RPMI8226 (cell line): ENCODE measurements at places on chromosomes 13 and 19.

DNA sequence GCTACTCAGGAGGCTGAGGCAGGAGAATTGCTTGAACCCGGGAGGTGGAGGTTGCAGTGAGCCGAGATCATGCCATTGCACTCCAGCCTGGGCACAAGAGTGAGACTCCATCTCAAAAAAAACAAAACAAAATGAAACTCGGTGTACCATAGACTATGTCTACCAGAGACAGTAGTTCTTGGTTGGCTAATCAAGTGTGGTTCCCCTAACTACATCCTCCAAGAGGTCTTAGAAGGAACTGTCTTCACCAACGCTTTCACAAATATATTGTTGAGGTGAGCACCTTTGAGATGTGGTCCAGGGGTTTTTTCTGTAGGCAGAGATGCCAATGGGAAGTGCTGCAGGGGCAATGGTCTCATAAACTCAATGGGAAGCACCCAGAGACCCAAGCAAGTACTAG is 48.0 kb downstream of the RFC3 start:
- no peak for DNase-seq

DNA sequence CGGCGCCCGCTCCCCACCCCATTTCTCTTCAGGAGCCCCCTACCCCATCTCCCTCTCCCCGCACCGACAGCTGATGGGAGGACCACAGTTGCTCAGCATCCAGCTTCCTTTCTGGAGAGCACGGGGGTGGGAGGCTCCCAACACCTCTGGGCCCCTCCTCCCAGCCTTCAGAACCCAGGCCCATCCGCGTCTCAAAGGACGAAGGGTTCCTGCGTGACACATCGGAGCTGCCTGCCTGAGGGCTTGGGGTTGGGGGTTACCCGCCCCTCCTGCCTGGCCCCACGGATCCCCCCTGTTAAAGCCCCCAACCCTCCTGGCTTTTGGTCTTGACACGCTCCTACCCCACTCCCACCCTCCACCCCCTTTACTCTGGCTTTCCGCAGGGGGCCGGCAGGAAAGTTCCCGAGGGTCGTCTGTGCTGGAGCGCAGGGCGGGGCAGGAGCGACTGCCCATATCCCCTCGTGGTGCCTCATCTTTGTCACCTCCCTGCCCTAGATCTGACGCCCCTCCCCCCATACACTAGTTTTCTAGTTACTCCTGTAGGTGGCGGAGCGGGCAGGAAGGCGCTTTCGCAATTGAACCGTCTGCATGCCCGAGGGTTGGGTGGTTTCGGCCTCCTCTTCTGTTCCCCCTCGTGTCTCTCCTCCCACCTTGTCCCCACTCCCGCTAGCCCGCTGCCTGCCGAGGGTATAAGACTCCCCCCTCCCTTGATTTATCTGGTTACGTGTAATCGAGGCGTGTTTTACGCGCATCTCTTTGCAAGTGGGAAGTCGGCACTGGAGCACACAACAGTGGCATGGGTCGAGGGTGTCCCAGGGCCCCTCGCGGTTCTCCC is 924 bp downstream of the TRAPPC5 start:
- peak; percentile 74 for DNase-seq

GRCh38 chr13:67048084-67048820 is 181.9 kb downstream of the PCDH9 start:
- no peak for DNase-seq

GRCh38 chr19:6198896-6199239 is 63.4 kb downstream of the ACSBG2 start:
- no peak for DNase-seq

GRCh38 chr19:2336528-2337328 is 8.2 kb downstream of the SPPL2B start:
- no peak for DNase-seq

- no peak for DNase-seq
Observed at GRCh38 chr19:28118235-28118634, 1094.7 kb downstream of the UQCRFS1 start.

DNA sequence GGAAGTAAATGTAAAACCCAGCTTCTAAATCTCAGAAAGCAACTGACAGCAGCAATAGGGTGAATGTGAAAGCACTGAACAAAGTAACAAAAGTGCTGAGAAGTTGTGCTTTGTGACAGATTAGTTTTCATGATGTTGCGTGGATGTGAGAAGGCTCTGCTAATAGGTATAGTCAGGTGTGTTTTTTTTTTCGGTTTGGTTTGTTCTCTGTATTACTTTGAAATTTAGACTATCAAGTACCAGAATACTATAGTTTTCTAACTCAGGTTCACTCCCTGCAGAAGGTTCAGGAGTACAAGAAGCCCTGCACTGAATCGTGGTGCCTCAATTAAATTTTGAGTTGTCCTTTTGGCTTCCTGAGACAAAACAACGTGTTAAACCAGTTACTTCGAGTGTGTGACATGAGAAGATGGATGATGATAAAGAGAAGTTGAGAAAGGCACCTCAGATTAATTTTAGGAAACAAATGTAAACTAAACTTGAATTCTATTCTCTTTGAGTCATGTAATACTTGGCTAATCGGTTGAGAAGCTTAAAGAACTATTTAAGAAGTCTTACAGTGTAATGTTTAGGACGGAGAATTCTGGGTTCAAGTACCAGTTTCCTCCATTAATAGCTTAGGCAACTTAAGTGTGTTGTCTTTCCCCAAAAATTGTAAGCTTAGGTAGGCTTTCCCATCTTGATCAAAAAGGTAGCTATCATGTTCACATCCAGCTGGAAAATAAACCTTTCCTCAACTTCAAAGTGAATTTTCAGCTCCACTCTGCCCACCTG is 10.3 kb downstream of the MIR17HG start:
- no peak for DNase-seq

GRCh38 chr13:51673165-51673564 is 88.9 kb downstream of the WDFY2 start:
- no peak for DNase-seq

DNA sequence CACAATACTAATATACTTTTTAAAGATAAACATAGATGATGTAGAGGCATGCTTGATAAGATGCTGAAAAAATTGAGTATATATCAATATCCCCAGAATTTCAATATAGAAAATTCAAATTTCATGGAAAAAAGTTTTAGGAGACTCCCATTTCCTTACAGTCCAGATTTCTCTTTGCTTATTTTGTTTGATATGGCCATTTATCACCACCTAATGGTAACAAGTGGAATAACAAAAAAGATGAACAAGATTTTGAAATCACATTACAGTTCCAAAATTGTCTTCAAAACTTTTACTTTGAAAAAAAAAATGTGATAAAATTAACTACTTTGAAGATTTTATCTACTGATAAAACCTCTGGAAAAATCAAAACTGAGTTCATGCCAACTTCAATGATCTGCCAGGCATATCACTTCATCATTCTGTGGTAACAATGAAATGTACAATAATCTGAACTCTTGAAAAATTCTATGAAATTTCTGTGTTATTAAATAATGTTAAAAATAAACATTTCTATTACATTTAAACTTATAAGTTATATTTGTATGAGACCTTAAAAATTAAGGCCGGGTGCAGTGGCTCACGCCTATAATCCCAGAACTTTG is 17.5 kb downstream of the MIPEP start:
- no peak for DNase-seq

DNA sequence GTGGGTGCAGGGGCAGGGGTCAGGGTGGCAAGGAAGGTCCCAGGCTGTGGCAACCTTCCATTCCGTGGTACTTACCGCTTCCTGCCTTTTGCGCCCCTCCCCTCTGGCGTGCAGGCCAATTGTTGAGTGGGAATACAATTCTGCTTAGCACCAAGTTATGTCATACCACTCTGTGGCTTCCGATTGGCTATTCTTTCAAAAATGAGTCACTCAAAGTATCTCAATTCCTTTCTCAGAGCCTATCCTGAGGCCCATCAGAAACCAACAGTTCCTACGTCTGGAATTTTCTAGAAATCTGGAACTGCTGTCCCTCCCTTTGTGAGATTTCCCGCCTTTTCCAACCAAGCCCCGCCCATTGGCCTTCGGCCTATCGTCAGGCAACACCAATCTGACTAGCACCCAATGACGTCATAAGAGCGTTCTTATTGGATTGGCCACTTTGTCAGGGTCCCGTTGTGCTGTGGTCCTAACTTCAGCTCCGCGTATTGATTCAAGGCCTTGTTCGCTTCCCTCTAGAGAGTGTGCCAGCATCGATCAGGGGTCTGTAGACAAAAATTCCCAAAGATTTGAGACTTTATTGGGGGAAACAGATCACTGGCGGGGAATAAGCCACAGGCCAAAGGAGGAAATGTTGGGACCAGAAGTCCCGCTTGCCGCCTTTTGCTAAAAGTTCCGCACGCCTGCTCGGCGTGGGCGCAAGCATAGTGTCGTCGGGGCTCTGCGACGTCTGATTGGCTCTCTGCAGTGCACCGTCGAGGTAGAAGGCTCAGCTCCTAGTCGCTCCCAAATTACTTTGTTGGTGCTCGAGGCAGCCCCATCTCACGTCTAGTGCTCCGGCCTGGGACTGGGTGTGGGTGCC is 11.7 kb downstream of the NTN5 start:
- DNase-seq, result peak; percentile 80

GRCh38 chr19:9947441-9947840 is 11.1 kb upstream of the OLFM2 start:
- DNase-seq, result no peak

DNA sequence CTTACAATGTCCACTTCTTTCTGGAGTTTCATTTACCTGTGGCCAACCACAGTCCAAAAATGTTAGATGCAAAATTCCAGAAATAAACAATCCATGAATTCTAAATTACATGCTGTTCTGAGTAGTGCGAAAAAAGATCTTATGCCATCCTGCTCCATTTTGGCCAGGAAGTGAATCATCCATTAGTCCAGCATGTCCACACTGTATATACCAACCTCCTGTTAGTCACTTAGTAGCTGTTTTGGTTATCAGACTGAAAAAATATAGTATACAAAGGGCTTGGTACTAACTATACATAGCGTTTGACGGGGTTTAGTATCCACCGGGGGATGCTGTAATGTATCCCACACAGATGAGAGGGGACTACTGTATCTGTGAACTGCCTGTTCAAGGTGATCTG is 618.0 kb upstream of the ARGLU1 start:
- no peak for DNase-seq

GRCh38 chr19:38684078-38684861 is 36.8 kb downstream of the ACTN4 start:
- peak; percentile 70 for DNase-seq

- DNase-seq, result no peak
Observed at GRCh38 chr13:86491121-86491520, 691.9 kb upstream of the SLITRK6 start.

GRCh38 chr13:105112561-105112960 is 1422.9 kb downstream of the EFNB2 start:
- DNase-seq, result no peak

DNA sequence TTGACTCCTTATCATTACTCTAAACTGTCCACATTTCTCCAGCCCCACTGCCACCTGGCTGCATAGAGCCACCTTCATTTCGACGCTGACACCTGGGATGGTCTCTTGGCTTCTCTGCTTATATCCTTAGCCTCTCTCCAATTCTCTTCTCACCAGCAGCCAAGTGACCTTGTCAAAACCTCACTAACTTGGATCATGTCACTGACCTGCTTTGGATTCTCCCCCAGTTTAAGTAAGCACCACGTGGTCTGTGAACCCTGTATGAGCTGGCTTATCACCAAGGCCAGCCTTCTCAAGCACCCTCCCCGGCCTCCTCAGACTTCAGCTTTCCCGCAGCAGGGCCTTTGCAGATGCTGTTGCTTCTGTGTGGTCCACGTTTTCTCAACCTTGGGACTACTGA is 12.3 kb upstream of the GGACT start:
- no peak for DNase-seq

DNA sequence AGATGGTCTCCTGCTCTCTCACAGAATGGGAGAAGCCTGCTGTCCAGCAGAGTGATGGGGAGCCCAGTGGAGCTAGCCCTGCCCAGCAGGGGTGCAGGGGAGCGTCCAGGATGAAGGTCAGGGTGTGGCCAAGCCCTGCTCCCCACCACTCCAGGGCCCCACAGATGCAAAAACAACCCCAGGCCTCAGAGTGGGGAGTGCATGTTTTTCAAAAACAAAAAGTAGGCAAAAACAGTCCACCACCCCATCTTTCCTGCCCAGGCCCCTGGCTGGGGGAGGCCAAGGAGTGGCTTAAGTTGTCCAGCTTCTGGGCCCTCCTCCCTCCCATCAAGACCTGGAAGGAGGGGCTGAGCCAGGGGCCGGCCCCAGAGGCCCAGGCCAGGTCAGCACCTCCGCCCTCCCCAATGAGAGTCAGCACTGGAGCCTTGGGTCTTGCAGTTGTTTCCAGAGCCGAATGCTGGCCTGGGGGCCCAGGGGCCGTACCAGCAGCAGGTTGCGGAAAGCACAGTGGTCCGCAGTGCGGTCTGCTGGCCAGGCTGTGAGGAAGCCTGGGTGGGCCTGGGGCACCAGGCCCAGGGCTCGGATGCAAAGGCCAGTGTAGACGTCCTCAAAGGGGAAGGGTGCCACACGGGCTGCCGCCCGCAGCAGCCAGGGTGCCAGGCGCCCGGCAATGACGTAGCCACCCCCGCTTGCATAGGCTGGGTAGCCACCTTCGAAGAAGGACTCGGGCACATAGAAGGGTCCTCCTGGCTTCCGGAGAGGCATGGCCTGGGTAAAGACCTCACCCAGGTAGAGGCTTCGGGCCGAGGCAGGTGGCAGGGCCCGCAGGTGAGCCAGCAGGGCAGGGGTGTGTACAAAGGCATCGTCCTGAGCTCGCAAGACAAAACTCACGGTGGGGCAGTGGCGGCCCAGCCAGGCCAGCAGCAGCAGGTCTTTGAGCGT is 1.7 kb downstream of the B3GNT8 start:
- DNase-seq, result no peak

- DNase-seq, result no peak
Observed at GRCh38 chr19:2330255-2330631, 1.8 kb downstream of the SPPL2B start.

DNA sequence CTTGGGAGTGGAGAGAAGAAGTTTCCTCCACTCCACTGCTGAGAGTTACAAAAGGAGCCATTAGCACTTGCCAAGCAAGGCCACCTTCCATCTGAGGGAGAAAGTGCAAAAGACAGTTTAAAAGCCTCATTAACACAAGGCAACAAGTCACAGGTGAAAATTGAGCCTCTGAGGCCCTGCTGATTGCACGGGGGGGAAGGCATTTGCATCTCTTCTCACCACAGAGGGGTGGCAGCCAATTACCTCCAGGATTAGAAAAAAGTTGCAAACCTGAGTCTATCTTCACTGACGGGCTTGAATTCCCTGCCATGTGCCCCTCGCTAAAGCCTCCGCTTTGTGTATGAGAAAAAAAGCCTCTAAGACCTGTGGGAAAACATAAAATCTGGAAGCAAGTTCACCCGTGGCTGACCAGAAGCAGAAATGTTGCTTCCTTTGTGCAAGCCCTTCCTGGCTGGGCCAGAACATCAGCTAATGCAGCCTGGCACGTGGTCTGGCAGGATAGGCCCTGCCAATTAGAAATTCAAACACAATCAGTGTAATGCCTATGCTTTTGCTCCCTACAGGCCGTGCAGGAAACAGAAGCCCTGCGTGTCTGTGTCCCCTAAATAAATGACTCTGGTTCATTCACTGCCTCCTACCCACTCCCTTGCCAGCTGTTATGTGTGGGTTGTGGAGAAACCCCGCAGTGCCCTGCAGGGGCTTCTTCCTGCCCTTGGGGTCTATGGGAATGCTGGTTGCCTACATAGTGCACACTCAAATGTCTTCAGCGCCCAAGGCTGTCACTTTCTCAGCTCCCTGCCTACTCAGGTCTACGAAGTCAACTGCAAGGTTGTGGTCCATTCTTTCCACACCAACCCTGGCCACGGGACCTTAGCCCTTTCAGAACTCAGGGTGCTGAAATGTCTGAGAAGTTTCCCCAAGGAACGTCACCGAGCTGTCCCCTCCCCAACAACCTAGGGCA is 150.2 kb downstream of the UQCRFS1 start:
- DNase-seq, result no peak
